Activated CD4-positive, alpha-beta memory T cell treated with anti-CD3 and anti-CD28 coated beads, Interleukin-2, amount 10 ng/mL, durations not matched to agents 7 days and 5 days (primary cell): ENCODE measurements at places on chromosomes 11 and 22.

DNA sequence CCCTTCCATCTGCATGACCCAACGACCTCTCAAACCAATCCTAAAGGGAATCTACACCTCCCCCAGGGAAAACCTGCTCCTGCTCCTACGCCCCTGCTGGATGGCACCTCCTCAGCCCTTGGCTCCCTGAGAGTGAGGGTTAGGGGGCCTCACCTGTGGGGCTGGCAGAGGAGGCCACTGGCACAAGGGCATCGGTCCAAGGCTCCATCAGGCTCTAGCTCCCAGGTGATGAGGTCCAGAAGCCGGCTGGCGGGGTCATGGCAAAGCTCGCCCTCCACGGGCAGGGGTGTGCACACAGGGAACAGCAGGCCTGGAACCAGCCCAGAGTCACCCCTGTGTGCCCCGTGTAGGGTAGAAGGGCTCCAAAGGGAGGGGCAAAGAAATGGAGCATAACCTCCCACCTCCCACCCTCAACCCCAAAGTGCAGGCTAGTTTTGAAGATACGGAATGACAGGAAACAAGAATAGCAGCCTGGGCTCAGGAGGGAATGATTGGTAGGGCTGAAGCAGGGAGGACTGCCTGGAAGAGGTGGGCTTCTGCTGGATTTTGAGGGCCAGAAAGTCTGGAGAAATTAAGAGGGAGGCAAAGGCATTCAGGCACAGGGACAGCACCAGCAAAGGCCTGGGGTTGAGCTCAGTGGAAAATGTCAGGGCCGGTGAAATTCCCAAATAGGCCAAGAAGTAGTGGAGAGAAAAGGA, 42.6 kb downstream of the DKK3 start:
- DNase-seq: no peak

- DNase-seq: no peak
Measured at GRCh38 chr22:26544489-26544888, 32.2 kb upstream of the TFIP11 start.

GRCh38 chr11:60392361-60392760, 3.9 kb upstream of the MS4A14 start:
- no peak for DNase-seq

DNA sequence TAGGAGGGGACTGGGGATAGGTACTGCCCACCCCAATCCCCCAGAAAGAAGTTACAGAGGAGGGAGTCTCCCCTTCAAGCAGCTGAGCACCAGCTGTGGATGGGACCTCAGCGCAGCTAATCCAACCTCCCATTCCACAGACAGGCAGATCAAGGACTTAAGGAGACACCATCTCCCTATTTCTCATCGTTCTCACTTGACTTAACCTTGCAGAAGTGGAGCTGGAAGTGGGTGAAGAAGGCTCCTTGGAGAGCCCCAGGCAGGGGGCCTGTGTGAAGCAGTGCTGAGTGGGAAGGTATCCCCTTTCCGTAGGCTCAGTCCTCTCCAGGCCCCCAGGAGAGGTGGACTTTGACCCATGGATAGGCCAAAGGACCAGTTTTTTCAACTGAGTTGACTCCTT, 27.3 kb downstream of the USP35 start:
- no peak for DNase-seq

- DNase-seq: no peak
Measured at GRCh38 chr11:66454247-66454646, 12.5 kb upstream of the PELI3 start.

DNA sequence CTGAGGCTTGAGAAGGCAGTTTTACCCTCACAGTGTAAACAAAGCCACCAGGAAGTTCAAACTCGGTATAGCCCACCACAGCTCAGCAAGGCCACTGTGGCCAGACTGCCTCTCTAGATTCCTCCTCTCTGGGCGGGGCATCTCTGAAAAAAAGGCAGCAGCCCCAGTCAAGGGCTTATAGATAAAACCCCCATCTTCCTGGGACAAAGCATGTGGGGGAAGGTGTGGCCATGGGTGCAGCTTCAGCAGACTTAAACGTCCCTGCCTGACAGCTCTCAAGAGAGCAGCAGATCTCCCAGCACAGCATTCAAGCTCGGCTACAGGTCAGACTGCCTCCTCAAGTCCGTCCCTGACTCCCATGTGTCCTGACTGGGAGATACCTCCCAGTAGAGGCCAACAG, 69.7 kb downstream of the TTC28 start:
- DNase-seq: no peak

GRCh38 chr22:19523240-19524169, 705 bp downstream of the CLDN5 start:
- peak; percentile 30 for DNase-seq

- DNase-seq: no peak
Measured at GRCh38 chr22:33919391-33920196, 682 bp downstream of the LARGE1 start.

GRCh38 chr22:26588729-26589366, 1.1 kb downstream of the TPST2 start:
- no peak for DNase-seq

DNA sequence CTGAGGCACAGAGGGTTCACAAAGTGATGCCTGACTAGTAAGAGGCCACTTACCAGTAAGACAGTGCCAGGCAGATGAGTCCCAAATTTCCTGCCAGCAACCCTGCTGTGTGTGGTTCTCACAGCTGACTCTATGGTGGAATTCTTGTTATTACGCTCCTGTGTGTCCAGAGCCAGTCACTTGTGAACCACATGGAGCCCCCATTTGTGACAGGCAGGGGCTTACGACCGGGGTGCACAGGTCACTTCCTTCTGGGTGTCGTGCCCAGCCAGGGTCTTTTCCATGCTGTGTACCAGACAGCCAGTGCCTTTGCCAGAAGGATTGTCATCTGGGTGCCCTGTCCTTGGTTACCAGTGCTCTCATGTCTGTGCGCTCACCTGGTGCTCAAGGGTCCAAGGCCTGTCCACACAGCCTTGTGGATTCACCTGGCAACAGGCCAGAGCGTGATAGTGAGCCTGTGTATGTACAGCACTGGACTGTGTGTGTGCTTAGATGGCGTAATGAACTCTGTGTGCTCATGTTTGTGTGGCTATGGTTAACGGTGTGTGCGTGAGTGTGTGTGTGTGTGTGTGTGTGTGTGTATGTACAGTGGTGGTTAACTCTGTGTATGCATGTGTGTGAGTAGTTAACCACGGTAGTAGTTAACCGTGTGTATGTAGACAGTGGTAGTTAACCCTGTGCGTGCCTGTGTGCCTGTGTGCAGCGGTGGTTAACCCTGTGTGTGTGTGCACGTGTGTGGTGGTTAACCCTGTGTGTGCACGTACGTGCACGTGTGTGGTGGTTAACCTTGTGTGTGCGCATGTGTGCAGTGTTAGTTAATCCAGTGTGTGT, 18.6 kb downstream of the GRAMD4 start:
- DNase-seq: no peak

DNA sequence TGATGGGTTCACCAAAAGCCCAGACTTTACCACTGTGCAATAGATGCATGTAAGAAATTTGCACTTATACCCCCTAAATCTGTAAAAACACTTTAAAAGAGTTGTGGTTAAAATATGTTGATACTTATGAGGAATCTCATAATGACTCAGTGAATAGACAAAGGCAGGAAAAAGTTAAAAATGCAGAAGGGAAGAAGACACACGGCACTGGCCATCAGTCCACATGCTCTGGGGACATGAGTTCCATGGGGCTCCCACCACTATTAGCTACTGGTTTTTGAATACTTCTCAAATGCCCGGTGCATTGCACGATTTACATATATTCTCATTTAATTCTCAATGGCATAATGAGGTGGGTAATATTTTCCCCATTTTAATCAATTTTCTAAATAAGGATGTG, 59.3 kb upstream of the BLID start:
- DNase-seq: no peak

DNA sequence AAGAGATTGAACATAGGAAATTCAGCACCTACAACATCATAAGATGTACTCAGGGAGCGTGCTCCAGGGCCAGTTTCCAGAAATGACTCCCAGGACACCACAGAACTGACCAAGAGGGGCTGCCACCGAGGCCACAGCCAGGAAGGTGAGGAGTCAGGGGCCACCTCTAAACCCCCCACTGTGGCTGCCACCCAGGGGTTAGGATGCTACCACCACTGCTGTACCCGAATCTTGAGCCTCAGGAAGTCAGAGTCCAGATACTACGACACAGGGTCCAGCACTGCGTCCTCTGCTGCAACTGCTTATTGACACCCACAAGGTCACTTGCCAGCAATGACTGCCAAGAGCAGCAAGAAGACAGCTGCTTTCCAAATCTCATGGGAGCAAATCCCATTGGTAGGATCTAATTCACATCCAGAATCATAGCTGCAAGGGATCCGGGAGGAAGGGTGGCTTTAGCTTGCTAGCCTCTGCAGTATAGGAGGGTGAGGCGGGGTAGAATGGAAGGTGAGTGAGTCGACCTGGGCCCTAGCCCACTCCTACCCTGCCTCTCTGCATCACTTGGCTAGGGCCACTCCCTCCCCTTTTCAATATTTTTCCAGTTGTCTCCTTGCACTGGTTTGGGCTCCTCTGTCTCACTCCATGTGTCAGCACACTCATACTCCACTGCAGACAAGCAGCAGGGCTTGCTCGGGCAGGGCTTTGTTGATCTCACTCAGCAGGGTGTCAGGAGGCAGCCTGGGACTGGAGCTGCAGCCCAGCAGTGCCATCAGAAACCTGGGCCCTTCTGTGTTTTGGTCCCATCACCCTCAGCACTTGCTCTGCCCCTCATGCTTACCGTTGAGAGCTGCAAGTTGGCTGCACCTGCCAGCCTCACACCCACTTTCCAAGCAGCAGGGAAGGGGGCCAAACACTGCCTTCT, 18.1 kb upstream of the CYTH4 start:
- DNase-seq: no peak

DNA sequence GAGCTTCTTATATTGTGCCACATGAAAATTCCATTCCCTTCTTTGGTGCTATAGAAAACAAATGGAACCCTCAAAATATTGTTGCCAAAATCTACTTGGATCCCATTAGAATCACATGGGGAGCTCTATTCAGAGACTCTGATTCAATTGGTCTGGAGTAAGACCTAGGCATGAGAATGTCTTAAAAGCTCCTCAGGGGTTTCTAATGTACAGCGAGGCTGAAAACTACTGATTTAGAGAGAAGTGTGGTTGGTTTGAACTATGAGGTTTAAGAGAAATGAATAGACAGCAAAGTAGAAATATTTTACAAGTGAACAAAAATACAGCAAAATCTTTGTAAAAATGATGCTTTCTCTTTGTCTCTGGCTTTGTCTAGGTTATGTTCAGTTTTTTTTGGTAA, 514.7 kb downstream of the CNTN5 start:
- no peak for DNase-seq

DNA sequence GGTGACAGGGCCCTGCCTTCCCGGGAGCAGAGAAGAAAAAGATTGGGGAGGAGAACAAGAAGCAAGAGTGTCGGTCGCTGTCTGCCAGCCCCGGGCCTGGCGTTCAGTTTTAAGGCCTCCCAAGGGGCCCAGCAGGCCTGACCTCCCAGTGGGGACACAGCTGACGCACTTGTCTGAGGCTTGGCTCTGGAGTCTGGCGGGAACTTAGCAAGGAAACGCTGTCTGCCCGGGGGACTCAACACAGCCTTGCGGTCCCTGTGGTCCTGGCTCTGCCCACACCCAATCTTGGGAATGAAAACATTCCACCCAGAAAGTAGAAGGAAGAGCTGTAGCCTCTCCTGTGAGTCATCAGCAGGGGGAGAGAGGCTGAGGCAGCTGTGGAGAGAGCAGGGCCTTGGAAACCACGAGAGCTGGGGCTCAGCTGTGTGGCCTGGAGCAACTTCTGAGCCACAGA, 54.4 kb downstream of the TRAF6 start:
- no peak for DNase-seq

DNA sequence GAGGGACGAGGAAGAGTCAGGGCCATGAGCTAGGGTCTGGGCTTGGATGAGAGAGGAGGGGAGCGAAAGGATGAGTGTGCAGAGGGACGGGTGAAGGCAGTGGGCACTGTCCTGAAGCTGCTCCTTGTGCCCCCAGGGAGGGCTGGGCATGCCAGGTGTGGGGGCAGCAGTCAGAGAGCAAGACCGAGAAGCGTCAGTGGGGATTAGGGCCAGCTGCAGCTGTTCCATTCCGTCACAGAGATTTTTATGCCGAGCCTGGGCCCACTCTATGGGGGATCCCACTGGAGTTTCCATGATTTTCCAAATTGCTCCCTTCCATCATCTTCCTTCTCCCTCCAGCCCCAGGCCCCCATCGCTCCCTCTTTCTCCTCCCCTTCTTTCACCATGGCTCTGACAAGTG, 93.2 kb downstream of the NECTIN1 start:
- no peak for DNase-seq

DNA sequence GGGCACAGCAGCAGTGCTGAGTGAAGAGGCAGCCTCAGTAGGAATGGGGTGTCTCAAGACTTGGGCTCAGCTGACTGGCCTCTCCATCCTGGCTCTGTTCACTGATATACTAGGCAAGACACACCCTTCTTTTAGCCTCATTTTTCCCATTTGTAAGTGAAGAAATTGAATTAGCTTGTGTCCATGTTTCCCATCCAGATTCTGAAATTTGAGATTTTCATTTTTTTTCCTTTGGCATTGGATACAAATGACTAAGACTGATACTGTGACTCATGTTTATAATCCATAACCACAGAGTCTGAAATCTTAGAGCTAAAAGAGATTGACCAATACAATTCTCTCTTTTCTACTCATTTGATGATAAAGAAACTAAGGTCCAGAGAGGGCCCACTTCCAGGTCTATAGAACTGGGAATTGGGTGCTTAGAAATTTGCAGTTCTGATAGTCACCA, 110.9 kb downstream of the KCNC1 start:
- no peak for DNase-seq

- DNase-seq: no peak
Measured at GRCh38 chr11:61071913-61072312, 30.4 kb upstream of the CD5 start.

DNA sequence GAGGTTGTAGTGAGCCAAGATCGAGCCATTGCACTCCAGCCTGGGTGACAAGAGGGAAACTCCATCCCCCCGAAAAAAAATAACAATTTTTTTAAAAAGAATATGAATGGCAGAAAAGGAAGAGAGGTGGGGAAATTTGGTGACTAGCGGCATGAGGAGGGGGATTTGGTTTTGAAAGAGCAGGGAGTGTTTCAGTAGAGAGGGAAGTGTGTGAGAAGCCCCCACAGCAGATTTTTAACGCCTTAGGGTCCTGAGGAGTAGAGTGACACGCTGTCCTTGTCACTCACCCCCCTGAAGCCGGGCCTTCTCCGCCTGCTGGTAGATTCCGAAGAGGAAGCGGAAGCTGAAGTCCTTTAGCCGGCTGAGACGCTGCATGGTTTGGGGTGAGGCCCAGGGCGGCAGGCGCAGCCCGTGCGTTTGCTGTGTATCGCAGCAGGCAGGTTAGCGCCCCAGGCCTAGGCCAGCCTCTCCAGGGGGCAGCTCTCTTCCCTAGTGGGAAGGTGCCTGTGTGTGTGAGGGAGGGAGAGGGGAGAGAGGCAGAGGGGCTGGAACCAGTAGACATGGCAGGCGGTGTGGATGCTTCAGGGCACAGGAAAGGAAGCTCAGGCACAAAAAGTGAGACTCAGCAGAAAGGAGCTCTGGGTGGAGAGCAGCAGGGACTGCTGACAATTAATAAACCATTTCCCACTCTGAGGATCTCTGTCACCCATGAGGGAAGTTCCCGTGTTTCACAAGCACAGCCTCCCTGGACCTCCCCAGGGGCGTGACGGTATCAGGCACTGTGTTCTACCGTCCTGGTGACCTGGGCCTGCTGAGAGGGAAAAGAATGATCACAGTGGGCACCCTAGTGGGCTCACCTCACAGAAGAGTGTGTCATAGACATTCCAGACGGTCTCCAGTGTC, 3.9 kb downstream of the ACP2 start:
- DNase-seq: no peak
